ENCODE measurements at places on chromosomes 7 and 10.

GRCh38 chr10:65618126-65618525 lies 1307.7 kb upstream of the LRRTM3 start:
- no peak for DNase-seq

- no peak for DNase-seq
Observed at GRCh38 chr10:124301736-124302135, 117.0 kb downstream of the OAT start.

- DNase-seq, result no peak
Observed at GRCh38 chr10:67173787-67174186, 248.0 kb downstream of the LRRTM3 start.

DNA sequence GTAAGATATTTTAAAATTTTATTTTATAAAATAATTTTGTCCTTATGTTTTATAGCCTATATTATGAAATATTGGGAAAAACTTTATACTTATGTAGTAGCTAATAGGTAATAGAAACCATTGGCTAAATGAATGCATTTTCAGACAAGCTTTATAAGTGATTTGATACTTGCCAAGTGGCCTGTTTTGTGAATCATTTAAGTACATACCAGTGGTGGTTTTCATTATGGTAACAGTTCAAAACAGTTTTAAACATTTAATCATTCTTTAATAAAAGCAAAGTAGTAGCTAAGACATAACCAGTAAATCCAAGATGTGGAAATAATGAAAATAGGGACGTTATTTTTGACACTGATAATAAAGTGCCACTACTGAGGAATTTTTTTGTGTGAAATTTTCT lies 182.2 kb downstream of the PHF14 start:
- no peak for DNase-seq

- no peak for DNase-seq
Observed at GRCh38 chr10:98338896-98339295, 70.9 kb upstream of the LOXL4 start.

GRCh38 chr10:113454341-113455061 lies 98.4 kb upstream of the HABP2 start:
- DNase-seq, result no peak

GRCh38 chr10:103451091-103451813 lies 918 bp downstream of the CALHM2 start:
- DNase-seq, result no peak

DNA sequence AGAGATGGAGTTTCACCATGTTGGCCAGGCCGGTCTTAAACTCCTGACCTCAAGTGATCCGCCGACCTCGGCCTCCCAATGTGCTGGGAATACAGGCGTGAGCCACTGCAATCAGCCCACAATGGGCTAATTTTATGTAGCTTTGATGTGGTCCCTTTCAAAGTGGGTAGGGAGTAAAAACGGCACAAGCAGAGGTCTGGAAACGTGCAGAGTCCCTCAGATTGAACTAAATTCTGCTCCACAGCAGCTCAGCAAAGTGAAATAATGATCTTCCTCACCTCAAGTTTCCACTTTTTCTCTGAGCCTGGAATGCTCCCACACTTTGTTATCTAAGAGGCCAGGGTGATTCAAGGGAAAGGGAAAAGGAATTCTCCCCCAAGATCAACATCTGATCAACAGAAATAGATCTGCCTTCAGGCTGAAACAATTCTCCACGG lies 6.1 kb downstream of the CCDC3 start:
- no peak for DNase-seq

DNA sequence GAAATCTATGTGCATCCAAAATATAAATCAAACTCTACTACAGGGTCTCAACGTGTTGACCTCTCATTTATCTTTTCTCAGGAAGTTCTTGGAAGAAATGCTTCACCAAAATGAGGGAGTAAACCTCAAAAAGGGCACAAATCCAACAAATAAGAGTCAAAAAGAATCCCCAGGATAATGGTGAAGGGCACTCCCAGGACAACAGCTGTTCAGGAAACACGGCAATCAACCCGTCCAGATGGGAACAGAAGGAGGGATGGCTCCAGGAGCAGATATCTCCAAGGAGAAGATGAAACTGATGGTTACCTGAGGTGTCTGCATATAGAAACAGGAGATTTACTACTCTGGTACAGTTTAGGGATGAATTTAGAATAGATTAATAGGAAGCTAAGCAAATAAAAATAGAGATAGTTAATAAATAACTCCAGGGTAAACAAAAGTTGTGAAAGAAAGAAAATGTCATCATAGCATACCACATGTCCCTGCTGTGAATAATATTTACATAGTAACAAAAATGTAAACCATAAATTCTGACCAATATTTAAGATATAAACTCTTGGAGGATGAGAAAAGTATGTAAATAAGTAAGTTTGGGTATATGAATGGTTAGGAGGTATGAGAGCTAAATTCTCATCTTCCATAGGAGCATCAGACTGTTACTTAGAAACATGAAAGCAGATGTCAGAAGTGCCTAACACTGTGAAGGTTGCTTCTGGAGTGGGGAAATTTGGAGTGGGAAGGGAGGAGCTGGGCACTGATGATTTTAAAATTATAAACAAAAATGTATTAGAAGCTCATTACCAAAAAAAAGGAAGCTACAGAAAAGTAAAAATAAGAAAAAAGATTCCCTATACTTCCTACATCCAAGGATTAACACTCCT lies 237.5 kb upstream of the HPS1 start:
- DNase-seq, result no peak

GRCh38 chr10:60508831-60509230 lies 119.2 kb upstream of the ANK3 start:
- no peak for DNase-seq

- no peak for DNase-seq
Observed at GRCh38 chr10:87750001-87750671, 67.9 kb downstream of the ATAD1 start.

- no peak for DNase-seq
Observed at GRCh38 chr10:130958003-130958402, 353.5 kb downstream of the TCERG1L start.

DNA sequence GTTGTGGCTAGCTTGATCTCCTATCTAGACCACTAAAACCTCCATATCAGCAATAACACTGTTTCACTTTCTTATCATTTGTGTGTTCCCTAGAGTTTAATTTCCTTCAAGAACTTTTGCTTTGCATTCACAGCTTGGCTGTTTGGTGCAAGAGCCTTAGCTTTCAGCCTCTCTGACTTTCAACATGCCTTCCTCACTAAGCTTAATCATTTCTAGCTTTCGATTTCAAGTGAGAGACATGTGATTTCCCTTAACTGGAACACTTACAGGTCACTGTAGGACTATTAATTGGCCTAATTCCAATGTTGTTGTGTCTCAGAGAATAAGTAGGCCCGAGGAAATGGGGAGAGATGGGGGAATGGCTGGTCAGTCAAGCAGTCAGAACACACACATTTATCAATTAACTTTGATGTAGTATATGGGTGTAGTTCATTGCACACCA lies 10.6 kb upstream of the BPGM start:
- no peak for DNase-seq

- no peak for DNase-seq
Observed at GRCh38 chr10:109898007-109898406, 25.3 kb downstream of the XPNPEP1 start.

DNA sequence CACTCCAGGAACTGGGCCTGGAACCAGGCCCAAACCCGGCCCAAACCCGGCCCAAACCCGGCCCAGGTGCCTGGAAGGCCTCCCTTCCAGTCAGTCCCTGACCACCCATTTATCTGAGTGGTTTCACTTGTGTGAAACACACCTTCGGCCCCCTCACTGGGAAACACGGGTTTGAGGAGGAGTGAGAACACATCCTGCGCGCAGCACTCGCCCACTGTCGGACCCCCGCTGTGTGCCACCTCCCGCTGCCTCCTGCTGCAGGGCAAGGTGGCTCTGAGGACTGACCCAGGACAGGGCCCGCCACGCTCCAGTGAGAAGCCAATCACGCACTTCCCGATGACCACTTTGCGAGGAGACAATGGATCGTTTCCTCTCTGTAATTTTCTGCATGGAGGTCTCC lies 197.5 kb downstream of the BUB3 start:
- no peak for DNase-seq

- no peak for DNase-seq
Observed at GRCh38 chr7:408751-409311, 110.8 kb downstream of the PDGFA start.

GRCh38 chr7:149310113-149310836 lies 48.3 kb downstream of the ZNF783 start:
- DNase-seq, result no peak

DNA sequence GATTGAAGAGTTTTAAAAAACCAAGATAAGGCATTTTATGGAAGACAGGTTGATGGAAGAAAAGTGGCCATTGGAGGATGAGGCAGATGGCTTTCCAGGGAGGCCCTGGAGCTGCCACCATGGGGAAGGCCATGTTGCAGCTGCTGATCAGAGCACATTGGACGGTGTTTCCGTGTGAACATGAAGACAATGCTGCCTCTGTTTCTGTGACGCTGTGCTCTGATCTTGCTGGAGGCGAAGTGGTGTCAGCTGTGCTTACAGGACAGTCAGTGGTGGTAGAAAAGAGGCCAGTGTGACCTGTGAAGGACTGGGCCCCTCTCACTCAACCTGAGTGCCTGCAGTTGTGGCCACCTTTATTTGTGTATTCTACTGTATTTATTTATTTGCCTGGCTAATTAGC lies 132.9 kb downstream of the FAM204A start:
- no peak for DNase-seq

- DNase-seq, result no peak
Observed at GRCh38 chr10:11678074-11678793, 63.9 kb upstream of the ECHDC3 start.

DNA sequence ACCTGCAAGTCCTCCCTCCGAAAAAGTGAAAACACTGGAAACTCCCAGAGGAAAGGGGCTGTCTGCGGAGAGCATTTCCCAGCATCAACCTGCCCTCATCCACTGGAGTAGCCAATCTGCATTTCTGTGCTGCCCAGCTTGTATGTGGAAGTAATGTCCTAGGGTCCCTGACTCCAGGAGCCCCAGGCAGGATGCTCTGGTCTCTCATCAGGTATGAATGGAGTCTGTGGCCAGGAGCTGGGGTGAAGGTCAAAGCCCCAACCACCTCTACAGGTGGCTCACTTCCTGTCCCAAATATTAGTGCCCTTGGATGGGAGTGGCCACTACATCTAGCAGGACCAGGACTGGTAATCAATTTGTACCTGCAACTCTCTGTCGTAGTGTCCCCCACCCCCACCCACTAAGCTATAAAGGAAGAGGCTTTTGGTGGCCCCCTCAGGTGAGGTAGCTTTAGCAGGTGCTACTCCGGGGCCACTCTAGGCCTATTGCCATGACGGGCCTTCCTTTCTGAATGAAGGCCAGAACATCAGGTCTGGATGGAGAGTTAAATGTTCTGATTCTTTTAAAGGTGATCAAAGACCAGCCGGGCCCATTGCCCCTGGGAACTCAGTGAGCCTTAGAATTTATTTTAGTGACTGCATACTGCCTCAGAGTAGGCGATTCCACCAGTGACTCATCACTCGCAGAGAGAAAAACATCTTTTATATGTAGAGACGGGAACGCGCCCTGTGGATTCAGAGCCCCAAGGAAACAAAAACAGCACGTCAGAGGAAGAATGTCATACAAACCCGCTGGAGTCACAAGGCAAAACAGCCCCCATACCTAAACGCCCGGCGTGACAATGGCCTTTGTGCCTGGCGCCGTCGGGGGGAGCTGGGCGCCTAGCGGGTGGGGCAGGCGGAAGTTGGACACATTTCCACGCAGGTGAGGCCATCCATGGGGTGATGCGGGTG lies 13.0 kb downstream of the EN2 start:
- no peak for DNase-seq

DNA sequence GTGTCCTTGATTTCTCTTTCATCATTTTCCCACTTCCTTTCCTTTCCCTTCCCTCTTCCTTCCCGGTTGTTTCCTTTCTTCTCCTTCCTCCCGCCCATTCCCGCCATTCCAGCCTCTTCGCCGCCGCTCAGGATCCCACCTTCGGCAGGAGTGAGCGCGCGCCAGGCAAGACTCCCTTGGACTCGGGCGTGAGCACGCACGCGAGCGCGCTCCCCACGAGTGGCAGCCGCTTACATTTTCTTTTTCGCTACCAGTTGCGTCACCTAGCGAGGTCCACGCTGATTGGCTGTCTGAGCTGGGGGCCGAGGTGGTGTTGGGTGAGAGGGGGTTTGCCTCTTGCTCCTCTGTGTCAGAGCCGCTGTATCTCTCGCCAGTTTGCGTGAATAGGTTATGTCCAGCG lies 11.8 kb downstream of the ZAN start:
- peak; percentile 84 for DNase-seq

DNA sequence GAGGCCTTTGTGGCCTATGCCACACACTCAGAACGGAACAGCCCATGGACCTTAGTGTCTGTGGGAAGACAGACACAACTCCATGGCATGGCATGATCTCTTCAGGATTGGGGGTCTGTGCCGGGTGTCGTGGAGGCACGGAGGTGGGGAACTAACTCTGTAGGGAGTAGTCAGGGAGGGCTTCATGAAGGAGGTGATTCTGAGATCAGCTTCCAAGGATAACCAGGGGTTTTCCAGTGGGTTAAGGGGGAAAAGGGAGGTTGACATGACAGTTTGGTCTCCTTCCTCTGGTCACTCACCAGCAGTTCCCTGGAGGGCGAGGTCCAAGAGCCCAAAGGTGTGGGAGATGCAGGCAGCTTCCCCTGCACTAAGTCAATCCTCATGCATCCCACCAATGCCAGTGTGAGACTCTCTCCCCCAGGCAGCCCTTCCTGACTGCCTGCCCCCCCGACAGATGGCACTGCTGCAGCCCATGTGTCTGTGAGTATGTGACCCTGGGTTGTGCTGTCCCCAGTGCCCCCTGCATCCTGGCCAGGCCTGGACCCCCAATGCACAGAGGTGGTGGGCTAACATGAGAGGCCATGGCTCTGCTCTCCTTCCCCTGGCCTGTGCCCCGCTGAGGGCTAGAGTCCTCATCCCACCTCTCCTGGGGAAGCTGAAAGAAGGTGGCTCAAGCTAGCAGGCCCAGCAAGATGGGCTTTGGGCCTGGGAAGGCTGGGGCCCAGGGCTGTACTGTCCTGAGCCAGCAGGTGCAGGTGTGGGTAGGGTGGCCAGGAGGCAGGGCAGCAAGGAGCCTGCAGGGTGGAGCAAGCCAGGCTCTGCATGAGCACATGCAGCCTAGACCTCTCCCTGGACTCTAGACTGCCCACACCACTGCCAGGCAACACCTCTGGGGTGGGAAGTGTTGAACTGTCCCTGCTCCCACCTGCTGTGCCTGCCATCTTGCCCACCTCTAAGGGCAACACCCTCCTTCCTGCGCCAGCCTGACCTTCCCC lies 39.7 kb downstream of the RASGEF1A start:
- DNase-seq, result no peak

GRCh38 chr7:80047856-80048459 lies 86.7 kb upstream of the GNAI1 start:
- peak; percentile 14 for DNase-seq
